Hematopoietic multipotent progenitor cell treated with erythropoietin and hydrocortisone succinate and interleukin-3 and kit ligand, for 8 days (in vitro differentiated cells): ENCODE measurements at places on chromosomes 2 and 18.
A peak's percentile ranks its signal among the peaks of the same experiment; 100 is the strongest.

GRCh38 chr2:57987835-57988573, 58.6 kb upstream of the VRK2 start:
- no peak for DNase-seq

DNA sequence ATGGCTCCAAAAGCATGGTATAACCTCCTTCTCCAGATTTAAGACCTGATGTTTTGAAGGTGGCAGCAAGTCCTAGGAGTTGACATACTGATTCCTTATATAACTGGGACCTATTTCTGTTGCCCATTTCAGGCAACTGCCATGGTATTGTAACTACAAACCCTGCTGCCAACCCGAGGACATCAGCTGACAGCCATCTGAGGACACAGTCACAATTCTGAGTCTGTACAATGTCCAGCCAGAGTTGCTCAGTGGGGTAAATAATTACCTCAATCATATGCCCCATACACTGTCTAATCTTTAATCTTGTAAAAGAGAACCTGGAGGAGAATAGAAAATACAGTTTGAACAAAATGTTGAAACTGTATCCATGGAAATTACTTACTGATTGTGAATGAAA, 8.7 kb upstream of the GAREM2 start:
- no peak for DNase-seq

- no peak for DNase-seq
Measured at GRCh38 chr2:47535996-47536395, 133.0 kb downstream of the MSH2 start.

GRCh38 chr2:211516537-211516936, 960.1 kb downstream of the CPS1 start:
- DNase-seq, result no peak

DNA sequence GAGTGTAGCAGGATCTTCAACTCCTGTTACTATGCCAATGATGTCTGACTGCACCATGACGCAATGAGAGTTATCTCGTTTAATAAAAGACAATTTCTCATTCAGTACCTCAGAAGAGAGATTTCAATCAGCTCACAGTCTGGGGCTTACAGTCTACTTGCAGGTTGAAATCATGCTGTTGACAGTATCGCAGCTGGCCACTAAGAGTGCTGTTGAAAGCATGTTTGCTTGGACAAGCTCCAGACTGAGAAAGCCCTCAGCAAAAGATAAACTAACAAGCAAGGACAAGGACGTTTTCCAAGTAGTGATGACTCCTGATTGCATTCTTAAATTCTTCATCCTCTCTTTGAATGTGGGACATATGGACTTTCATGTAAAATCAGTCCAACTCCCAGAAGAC, 145.2 kb upstream of the SYT4 start:
- DNase-seq, result no peak

GRCh38 chr18:23212161-23212560, 76.9 kb downstream of the CABLES1 start:
- DNase-seq, result no peak

DNA sequence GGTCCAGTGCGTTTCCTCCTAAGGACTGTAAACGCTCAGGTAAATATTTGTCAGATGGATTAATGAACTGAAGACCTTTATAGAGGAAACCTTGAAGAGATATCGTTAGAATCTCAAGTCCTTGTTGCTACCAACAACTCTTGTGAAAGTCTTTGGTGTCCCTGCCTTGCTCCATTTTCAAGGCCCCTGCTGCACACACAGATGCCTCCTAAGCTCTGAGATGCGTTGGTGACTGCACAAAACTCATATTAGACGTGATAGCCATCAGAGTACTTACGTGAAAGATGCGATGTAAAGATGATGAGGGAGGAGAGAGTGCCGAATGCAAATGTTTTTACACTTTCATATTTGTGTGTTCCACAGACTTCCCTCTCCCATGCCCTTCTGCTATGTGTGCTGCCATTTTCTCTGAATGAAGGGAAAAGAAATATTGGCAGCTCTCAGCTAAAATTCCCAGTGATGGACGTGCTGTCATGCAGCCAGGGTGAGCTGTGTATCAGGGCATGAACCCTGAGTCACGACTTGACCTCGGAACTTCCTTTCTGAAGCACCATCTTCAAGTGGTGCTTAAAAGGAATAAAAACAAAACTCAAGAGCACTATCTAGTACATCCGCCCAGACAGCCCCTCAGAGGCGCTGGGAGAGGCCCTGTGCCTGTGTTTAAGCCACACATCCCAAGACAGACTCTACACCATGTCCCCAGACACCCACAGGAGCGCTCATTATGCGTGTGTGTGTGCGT, 117.4 kb downstream of the FAM210A start:
- peak; percentile 13 for DNase-seq

- DNase-seq, result no peak
Measured at GRCh38 chr2:197674591-197674990, 796 bp downstream of the RFTN2 start.

DNA sequence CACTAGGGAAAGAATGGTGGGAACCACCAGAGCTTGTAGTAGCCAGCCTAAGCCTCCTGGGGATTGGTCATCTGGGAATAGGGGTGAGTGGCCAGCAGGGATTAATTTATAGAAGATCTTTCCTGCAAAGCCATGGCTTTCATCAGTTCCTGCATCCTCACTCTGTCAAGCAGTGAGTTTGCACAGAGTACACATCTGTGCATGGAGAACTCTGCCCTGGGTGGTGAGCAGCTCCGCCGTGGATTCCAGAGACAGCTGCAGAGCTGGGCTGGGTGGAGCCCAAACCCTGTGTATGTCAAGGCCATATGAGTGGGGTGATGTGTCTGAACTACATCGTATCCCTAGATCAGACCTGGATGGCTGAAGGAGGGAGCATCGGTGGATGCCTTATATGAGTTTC, 182.2 kb downstream of the GLI2 start:
- DNase-seq, result no peak

- DNase-seq, result no peak
Measured at GRCh38 chr2:121577381-121577780, 46.7 kb downstream of the RNU4ATAC start.

DNA sequence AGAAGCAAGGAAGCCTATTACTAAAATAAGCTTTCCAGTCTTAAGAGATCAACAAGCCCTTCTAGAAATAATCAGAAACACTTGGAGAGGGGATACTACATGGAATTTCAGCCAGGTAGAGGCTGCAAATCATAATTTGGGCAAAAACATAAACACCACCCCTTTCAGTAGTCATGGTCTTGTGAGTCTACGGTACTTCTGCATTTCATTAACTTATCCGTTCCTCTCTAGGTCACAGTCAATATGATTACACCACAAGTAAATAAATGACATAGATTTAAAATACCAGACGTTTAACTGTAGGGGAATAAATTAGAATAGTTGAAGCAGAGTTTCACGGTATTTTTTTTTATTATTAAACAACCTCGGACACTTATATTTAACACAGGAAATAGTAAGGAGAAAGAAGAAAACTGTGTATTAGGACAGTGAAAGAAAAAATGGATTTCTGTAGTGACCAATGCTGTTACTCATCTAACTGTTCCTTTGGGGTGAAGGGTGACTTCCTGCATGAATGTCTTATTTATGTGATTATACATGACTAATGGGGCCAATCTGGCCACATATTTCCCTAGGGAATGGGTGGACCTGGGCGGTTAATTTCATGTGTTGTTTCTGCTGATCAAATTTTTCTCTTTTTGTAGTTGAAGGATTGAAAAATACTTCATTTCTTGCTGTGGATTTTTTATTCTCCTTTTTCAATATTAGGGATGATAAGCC, 456.6 kb upstream of the UBE2E3 start:
- DNase-seq, result no peak

GRCh38 chr2:174607989-174608865, 10.6 kb upstream of the WIPF1 start:
- no peak for DNase-seq

- no peak for DNase-seq
Measured at GRCh38 chr2:232609607-232610006, 23.8 kb upstream of the EFHD1 start.

DNA sequence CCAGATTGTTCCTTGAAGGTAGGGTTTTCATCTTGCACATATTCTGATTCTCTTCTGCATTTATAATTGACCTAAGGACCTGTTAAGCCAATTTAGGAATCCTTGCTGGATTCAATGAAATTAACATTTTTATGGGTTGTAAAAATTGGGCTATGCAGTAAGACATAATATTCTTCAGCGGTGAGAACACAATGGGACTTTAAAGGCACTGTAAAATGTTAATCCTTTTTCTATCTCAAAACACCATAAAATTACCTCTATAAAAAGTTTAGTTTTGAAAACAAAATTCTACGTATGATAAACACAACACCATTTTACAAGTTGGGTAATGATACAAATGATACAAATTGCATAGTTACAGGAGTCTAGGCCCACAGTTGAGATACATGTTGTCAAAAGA, 169.2 kb upstream of the DTNA start:
- no peak for DNase-seq
